Activated CD4-positive, alpha-beta T cell treated with anti-CD3 and anti-CD28 coated beads, Interleukin-2, amount 50 U/mL, for 1 hour (primary cell): ENCODE measurements at places on chromosomes 2 and 18.

GRCh38 chr2:86825036-86825692, 34.5 kb upstream of the CD8A start:
- DNase-seq = no peak

DNA sequence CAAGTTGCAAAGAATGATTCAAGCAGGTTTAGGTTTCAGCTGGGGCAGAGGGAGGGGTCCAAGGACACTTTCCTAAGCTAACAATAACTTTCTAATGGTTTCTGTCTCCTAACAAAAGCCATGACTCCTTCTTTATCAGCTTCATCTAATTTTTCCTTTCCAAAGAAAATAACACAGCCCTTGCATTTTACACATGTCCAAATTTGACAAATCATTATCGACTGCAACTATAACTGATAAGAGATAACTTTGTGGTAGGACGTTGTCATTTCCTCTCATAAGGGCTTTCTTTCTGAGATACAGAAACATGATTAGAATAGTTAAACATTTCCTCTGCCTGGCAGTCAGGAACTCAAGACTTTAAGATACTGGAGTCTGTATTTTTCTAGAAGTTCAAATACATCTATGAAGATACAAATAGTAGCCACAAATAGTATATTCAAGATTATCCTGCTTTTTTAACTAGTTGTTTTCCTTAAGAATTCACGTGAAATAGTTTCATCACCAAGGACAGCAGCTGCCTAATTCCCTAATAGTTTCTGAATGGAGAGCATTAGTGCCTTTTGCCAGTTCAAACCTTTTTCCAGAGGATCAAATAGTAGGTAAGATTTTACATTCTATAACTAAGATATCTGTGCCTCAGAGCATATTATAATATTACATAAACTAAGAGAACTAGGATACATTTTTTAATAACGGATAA, 263.2 kb downstream of the EXOC6B start:
- DNase-seq = no peak

GRCh38 chr18:78639006-78639950, 340.3 kb upstream of the SALL3 start:
- DNase-seq = no peak

GRCh38 chr2:221447310-221447709, 124.8 kb downstream of the EPHA4 start:
- DNase-seq = no peak

- DNase-seq = peak; percentile 12
These were observed 2786.5 kb downstream of the RPIA start for GRCh38 chr2:91477731-91478672.

DNA sequence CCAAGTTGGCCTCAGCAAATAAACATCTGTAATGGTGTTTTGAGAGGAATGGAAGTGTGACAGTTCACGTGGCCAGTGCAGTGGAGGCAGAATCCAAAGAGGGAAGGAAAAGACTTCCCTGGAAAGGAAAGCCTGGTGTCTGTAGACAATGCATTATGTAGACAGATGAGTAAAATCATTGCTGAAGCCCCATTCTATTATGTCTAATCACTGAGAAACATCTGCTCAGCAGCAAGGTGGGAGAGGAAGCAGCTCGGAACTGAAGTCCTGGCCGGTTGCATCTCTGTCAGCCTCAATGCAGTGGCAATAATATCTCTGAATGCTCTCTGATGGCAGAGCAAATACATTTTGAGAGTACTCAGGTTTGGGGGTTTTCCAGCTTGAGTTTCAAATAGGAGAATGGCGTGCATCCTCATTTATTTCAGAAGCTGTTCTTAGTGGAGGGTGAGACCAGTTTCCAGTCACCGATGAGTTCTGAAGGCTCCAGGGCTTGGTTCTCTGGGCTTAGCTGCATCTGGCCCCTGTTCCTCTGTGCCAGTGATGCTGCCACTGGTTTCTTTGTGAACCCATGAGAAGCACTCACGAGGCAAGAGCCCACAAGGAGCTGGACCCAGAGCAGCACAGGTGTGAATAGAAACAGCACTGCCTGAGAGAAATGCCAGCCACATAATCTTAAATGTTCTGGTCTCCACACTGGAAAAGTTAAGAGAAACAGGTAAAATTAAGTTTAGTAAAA, 63.3 kb downstream of the RPIA start:
- DNase-seq = no peak

GRCh38 chr2:21422050-21422449, 298.3 kb downstream of the TDRD15 start:
- no peak for DNase-seq

GRCh38 chr18:9737006-9737405, 28.9 kb downstream of the RAB31 start:
- DNase-seq = no peak

- no peak for DNase-seq
These were observed 4.9 kb upstream of the NEUROD1 start for GRCh38 chr2:181685150-181685688.

DNA sequence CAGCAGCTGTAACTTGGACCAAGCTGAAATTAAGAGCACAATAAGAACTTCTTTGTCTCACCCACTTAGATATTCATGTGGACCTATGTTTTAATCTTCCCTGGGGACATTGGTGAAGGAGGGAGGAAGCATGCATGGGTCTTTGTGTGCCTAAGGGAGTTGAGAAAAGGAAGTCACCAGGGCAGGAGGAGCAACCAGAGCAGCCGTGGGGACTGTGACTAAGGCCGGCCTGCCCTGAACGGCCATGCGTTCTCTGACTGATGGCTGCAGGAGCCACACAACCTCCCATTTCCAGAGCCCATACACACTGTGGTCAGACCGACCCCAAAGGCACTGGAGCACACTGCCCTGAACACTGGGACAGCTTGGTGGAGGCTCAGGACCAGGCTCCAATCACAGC, 43.7 kb upstream of the SLC35G4 start:
- no peak for DNase-seq

- no peak for DNase-seq
These were observed 343.1 kb downstream of the CYRIA start for GRCh38 chr2:16322308-16323125.

- DNase-seq = no peak
These were observed 34.4 kb upstream of the LYPD6 start for GRCh38 chr2:149296031-149296430.

GRCh38 chr18:29146068-29146467, 969.1 kb upstream of the CDH2 start:
- no peak for DNase-seq

GRCh38 chr18:62521082-62521481, 1.7 kb upstream of the ZCCHC2 start:
- no peak for DNase-seq

DNA sequence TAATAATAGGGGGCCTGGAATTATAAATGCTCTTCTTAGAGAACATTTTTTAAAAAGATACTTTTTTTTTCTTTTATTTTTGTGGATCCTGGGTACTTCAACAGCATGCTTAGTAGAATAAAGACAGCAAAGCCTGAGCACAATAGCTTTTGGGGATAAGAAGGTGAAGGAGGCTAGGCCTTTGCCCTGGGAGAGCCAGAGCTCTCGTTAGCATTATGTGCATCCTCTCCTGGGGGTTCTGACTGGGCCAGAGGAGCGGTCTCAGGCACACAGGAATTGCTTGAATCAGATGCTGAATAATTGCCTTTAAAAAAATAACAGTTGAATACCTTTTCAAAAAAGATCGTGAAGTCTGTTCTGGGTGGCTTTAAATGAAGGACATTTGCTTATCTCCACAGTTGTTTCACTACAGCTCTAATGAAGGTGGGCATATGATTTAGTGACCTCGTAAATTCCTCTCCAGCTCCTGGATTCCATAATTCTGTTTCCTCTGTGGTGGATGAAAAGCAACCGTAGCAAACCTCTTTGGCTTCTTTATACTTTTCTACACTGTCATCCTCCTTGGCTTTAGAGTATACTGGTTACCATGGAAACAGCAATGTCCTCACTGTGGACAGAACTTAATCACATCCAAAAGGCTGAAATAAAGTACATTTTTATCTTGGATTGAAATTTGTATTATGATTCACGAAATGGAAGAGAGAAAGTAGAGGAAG, 133.8 kb downstream of the MAIP1 start:
- no peak for DNase-seq

DNA sequence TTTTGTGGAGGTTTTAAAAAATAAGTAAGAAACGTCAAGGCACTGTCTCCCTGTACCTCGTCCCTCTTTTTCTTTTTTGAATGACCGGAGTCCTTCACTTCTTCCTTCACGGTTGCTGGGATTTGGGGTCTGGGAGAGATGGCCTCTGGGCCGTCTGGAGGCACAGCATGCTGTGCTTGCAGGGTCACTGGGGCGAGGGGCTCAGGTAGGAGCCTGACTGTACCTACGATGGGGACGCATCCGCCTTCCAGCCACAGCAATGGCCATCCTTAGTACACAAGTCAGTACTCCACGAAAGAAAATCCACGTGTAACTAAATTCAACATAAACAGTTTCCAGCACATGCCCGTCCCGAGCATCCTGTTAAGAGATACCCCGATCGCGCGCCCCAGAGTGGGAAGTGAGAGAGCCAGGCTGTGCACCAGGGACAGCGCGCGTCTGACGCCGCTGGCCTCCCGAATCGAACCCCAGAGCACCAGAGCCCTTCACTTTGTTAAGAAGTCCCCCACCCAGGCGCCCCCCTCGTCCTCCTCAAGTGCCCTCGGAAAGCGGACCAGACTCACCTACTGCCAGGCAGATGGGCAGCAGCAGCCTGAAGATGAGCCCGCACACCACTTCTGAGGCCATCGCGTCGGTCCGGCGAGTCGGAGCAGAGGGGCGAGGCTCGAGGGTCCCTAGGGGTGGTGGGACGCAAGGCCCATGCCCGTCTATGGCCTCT, 1.2 kb downstream of the PIEZO2 start:
- no peak for DNase-seq

- no peak for DNase-seq
These were observed 60.6 kb downstream of the CTIF start for GRCh38 chr18:48599391-48599790.

GRCh38 chr18:57113799-57114420, 33.0 kb upstream of the BOD1L2 start:
- DNase-seq = no peak

DNA sequence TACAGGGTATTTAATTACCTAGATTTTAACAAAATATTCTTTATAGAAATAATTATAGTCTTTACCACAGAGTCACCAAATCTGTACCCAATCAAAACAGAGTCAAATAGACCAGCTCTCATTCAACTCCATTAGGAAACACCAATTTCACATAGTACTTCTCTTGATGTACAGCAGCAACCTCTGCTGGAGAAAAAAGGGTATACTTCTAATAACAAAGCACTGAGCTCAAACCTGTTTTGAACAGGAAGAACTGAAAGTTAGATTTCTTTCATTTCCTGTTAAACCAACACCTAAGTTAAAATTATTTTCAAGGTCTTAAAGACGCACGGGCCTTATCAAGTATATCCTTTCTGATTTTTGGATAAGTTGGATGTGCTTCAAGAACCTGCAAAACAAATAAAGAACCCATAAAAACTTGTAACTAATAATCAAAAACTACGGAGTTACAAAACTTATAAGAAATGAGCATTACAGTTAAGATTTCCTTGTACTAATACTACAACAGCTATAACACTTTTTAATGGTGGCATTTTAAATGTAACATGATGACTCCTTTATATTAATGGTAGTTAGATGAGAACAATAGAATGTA, 79.0 kb downstream of the TTC21B start:
- DNase-seq = no peak

DNA sequence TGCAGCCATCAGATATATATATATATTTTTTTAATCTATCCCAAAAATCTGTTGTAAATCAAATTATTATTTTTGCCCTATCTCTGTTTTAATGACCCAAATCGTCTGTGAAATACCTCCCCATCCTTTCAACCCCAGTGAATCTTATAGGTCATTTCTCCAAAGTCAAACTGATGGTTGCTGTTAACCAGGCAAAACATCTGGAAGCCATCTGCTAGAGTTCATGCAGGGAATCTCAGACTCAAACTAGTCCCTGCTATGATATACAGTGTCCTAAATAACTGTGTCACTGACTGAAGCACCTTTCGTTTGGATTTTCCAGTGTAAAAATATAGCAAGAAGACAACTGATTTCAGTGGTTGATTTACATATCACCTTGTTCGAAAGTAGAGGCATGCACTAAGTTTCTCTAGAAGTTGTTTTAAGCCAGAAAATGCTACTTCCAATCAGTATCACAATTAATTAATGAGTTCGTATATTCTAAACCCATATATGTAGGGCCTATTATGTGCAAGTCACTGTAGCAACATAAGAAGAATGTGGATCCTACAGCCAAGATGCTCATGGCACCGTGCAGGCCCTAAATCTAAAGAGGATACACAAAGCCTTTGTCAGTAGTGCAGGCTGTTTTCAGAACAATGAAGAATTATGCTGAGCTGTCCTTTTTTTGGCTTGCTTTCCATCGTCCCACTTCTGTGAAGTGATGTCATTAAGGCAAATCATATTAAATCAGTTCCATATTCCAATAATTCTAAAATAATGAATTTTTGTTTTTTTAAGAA, 566.0 kb downstream of the STK39 start:
- no peak for DNase-seq

GRCh38 chr2:3459185-3460015, 59.9 kb downstream of the ADI1 start:
- DNase-seq = no peak

DNA sequence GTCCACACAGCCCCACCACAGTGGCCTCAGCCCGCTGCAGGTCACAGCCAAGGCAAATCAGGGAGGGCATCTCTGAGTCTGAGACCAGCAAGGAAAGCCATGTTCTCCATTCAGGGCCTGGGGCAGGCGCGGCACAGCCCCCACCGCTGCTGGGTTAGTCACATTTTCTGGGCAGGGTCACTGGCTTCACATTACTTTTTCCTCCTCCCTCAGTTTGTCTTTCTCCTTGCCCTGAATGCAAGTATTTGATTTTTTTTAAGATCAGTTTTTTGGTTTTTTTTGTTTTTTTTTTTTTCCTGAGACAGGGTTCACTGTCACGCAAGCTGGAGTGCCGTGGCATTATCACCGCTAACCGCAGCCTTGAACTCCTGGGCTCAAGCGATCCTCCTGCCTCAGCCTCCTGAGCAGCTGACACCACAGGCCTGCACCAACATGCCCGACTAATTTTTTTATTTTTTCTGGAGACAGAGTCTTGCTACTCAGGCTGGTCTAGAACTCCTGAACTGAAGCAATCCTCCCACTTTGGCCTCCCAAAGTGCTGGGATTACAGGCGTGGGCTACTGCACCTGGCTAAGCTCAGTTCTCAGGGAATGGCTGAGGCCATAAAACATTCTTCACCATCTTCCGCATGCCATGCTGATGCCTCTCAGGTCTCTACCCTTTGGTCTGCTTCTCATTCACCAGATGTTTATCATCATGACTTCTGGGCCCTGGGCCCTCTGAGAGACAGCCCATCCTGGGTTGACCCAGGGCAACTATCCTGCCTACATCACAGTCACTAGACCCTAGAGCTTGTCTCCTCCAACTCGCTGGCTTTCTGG, 628 bp upstream of the CAPG start:
- DNase-seq = no peak

DNA sequence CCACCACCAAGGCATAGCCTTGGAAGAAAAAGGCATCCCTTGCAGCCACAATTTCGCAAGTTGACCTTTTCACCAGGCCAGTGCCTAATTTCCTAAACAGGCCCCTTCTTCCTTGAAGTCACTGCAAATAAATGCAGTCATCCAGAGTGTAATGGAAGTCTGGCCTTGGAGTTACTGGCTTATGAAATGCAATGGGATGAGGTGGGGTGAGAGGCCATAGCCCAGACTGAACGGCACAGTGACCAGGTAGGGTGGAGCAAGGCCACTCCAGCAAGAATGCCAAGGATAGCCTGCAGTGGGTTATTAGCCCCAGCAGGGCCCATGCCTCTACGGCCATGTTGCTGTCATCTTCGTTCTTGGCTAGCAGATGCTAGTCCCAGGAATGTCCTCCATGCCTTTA, 68.4 kb downstream of the BCL11A start:
- no peak for DNase-seq
